Activated CD8-positive, alpha-beta T cell treated with anti-CD3 and anti-CD28 coated beads for 36 hours (primary cell): ENCODE measurements at places on chromosomes 5 and 9. TPM values are rescaled to one million over a fixed set of nuclear protein-coding genes. Genes with fewer than 3 reads are reported as not detected.
A peak's percentile ranks its signal among the peaks of the same experiment; 100 is the strongest.

- no peaks in the 10 kb centered on the region for H3K27me3 ChIP-seq
- H3K4me1 ChIP-seq, result peaks cover 41% of the 10 kb centered on the region
- no peak for DNase-seq
These were observed 11.7 kb downstream of the STX17 start for GRCh38 chr9:99918134-99918533.

DNA sequence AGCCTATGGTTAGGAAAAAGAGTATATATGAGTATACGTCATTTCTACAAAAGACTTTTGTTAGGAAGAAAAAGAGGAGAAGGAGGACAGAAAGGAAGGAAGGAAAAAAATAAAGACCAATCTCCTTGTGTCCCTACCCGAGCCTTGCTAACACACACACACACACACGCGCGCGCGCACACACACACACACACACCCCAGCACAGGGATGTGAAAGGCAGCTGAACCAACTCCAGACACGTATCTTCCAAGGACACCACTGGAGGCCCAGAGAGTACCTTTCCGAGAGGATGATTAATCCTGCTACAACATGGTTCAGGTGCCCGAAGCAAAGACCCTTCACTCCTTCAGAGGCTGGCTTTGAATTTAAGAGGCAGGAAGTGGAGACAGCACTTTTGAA lies 56.9 kb upstream of the GALNT10 start:
- H3K27me3 ChIP-seq, result peaks cover 1% of the 10 kb centered on the region
- H3K4me1 ChIP-seq, result no peaks in the 10 kb centered on the region
- no peak overlapping the region for H3K4me3 ChIP-seq
- DNase-seq, result no peak
- no peak overlapping the region for H3K27ac ChIP-seq
- no peaks in the 10 kb centered on the region for H3K36me3 ChIP-seq

- H3K4me3 ChIP-seq, result no peak overlapping the region
- H3K27ac ChIP-seq, result no peak overlapping the region
- peak; percentile 14 for DNase-seq
- peaks cover 7% of the 10 kb centered on the region for H3K27me3 ChIP-seq
These were observed 48.0 kb upstream of the DMRT3 start for GRCh38 chr9:928363-929042.

The SUSD3 gene
- total RNA-seq, result 36.7 TPM

GRCh38 chr5:167905919-167906853 lies 385.3 kb upstream of the WWC1 start:
- no peaks in the 10 kb centered on the region for H3K4me1 ChIP-seq
- no peak overlapping the region for H3K27ac ChIP-seq
- H3K27me3 ChIP-seq, result no peaks in the 10 kb centered on the region
- H3K36me3 ChIP-seq, result no peaks in the 10 kb centered on the region

The LOX gene
- not detected for total RNA-seq

The CDKN2B gene
- total RNA-seq, result not detected

GRCh38 chr9:95104980-95105379 lies 212.5 kb downstream of the FANCC start:
- H3K4me3 ChIP-seq, result no peak overlapping the region
- H3K27ac ChIP-seq, result no peak overlapping the region
- no peak for DNase-seq
- no peaks in the 10 kb centered on the region for H3K27me3 ChIP-seq

- DNase-seq, result no peak
- no peak overlapping the region for H3K4me3 ChIP-seq
- peaks cover 6% of the 10 kb centered on the region for H3K4me1 ChIP-seq
These were observed 16.4 kb upstream of the FLT4 start for GRCh38 chr5:180665682-180666404.

GRCh38 chr5:40025586-40025985 lies 600.8 kb upstream of the DAB2 start:
- H3K36me3 ChIP-seq, result no peaks in the 10 kb centered on the region
- peaks cover 2% of the 10 kb centered on the region for H3K4me1 ChIP-seq
- H3K27ac ChIP-seq, result no peak overlapping the region
- no peak for DNase-seq
- no peak overlapping the region for H3K4me3 ChIP-seq

DNA sequence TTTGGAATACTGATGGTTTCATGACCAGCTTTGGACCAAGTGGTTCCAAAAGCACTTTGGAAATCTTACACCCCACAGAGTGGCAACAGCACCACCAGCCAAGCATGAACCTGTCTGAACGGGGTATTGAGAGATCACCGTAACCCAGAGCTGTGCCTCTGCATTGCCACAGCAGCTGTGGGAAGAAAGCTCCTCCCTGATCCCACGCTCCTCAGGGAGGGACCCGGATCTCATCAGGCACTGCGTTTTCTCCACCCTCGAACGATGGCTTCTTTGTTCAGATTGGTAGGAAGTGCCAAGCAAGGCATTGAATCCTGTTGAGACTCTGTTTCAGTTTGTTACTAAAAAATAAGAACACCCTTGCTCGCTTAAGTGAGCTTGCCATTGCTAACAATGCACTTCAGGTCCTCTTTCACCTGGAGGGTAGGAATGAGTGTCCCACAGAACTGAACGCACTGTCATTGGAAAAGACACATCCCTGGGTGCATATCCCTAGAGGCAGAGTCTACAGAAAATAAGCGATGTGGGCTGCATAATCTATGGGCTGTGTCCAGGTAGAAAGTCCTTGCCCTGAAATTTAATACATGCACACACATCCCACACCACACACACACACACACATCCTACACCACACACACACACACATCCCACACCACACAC lies 118.0 kb upstream of the ICE1 start:
- H3K4me1 ChIP-seq, result no peaks in the 10 kb centered on the region
- no peak overlapping the region for H3K27ac ChIP-seq
- H3K4me3 ChIP-seq, result no peak overlapping the region
- H3K27me3 ChIP-seq, result no peaks in the 10 kb centered on the region
- DNase-seq, result no peak

GRCh38 chr9:69961843-69962242 lies 81.8 kb upstream of the MAMDC2 start:
- peaks cover 12% of the 10 kb centered on the region for H3K27me3 ChIP-seq
- H3K36me3 ChIP-seq, result no peaks in the 10 kb centered on the region
- no peak overlapping the region for H3K4me3 ChIP-seq
- H3K27ac ChIP-seq, result no peak overlapping the region

The C6 gene
- not detected for total RNA-seq

DNA sequence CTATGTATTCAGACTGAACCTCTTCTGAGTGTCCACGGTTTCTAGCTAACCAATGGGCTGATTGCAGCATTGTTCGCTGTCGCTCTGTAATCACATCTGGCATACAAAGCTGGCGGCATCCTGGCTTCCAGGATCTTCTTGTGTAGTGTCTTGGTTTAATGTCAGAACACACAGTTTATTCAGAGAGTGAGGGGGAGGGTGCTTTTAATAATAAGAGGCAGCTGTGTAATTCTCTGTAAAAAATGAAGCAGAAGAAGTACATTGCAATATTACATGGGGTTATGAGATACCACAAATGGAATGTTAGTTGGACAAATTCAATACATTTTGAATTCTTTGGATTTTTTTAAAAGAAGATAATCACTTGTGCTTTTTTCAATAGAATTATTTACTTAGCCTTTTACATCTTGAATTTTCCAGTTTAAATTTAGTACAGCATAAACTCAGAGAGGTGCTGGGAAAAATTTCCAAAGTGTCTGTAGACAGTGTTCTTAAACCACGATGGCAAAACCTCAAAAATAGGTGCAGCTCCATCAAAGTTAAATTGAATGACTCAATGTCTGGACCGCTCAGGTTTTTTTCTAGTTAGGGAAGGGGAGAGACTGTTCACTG lies 206.0 kb downstream of the PCSK1 start:
- peaks cover 23% of the 10 kb centered on the region for H3K27me3 ChIP-seq
- H3K27ac ChIP-seq, result no peak overlapping the region
- H3K4me1 ChIP-seq, result no peaks in the 10 kb centered on the region
- no peak overlapping the region for H3K4me3 ChIP-seq
- no peaks in the 10 kb centered on the region for H3K36me3 ChIP-seq

- no peak for DNase-seq
- no peaks in the 10 kb centered on the region for H3K27me3 ChIP-seq
- H3K4me1 ChIP-seq, result peaks cover 67% of the 10 kb centered on the region
- peak overlapping the region; percentile 97 for H3K27ac ChIP-seq
- H3K4me3 ChIP-seq, result no peak overlapping the region
These were observed 208.5 kb downstream of the ARHGAP26 start for GRCh38 chr5:142978726-142979125.

GRCh38 chr5:149118463-149118862 lies 22.8 kb upstream of the ABLIM3 start:
- H3K36me3 ChIP-seq, result no peaks in the 10 kb centered on the region
- H3K27me3 ChIP-seq, result peaks cover 18% of the 10 kb centered on the region
- no peak overlapping the region for H3K27ac ChIP-seq
- H3K4me3 ChIP-seq, result no peak overlapping the region

DNA sequence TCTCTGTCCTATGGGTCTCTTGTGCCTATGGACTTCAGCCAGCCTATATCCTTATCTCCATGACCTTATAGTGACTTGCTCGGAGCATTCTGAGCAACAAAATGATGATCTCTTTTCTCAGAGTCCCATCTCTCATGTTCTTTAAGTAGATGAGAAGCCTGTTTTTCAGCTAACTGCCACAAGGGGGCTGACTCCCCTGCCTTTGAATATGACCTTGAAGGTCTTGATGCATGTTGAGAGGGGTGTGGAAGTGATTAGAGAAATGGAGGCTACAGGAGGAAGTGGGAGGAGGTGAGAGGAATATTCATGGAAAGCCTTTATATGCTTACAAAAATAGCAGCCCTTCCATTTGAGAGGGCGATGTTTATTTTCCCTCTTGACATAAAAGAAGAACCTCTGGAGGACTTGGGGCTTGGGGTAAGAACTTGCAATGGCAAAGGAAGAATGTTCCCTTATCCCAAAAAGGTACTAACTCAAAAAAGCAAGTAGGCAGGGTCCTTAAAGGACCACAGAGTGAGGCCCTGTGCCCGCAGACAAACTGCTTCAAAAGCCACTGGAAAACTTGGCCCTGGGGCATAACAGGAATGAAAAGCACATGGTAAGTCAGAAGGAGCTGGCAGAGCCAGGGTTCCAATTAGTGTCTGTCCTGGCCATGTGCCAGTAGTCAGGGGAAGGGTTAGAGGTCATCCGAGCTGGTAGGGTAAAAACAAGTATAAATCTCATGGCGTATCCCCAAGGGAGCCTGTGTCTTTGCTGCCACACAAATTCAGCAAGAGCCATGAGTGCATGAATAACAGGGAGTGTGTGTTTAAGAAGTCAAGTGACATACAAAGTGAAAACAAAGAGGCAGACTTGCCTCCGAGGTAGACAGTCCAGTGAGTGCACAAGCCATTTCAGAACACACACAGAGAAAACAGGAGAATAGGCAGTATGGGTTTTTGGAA lies 39.1 kb downstream of the FGD3 start:
- peak; percentile 72 for DNase-seq
- H3K27me3 ChIP-seq, result no peaks in the 10 kb centered on the region
- peak overlapping the region; percentile 91 for H3K27ac ChIP-seq
- peaks cover 84% of the 10 kb centered on the region for H3K36me3 ChIP-seq
- H3K4me1 ChIP-seq, result peaks cover 76% of the 10 kb centered on the region
- no peak overlapping the region for H3K4me3 ChIP-seq

GRCh38 chr5:111513131-111513520 lies 791 bp upstream of the STARD4 start:
- H3K4me1 ChIP-seq, result peaks cover 46% of the 10 kb centered on the region
- peak overlapping the region; percentile 92 for H3K4me3 ChIP-seq
- peaks cover 24% of the 10 kb centered on the region for H3K36me3 ChIP-seq
- H3K27me3 ChIP-seq, result no peaks in the 10 kb centered on the region
- DNase-seq, result peak; percentile 90

- DNase-seq, result no peak
- no peaks in the 10 kb centered on the region for H3K4me1 ChIP-seq
- H3K27ac ChIP-seq, result no peak overlapping the region
- no peaks in the 10 kb centered on the region for H3K36me3 ChIP-seq
- peaks cover 7% of the 10 kb centered on the region for H3K27me3 ChIP-seq
These were observed 57.8 kb upstream of the RAI14 start for GRCh38 chr5:34598177-34598794.

The GPR21 gene
- 0.45 TPM for total RNA-seq

DNA sequence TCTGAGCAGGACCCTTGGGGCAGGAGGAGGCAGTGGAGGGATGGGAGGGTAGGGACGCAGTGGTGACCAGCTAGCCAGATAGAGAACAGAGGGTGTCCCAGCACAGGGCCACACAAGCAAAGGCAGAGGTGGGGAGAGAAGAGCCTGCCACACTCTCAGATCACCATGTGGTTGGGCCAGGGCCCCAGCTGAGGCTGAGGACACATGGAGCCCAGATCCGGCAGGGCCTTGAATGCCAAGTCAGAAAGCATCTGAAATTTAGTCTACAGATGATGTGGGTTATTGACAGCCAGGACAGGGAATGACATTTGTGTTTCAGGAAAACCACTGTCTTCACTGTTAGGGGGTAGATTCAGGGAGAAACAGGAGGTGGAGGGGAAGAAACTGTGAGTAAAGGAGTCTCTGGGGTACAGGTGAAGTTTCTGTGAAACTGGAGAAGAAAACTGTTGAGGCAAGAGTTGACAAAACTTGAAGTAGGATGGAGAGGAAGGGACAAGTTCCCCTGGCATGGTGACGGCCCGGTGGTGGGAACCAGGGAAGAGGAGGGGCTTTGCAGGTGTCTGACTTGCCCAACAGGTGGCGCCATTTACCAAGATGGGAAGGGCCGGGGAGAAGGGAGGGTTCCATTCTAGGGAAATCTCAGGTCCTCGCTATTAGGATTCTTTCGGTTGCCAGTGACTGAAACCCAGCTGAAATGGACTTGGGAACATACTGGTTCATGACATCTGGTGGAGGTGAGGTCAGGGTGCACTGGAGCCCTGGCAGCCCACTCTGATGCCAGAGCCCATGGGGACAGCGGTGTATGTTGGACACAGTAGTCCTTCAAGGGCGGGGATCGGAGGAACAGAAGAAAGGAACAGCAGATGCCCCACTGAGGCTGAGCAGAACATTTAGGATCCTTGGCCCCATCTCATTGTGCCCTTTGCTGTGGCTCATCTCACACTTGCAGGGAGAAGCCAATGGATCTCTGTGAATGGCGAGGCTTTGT lies 100.1 kb downstream of the KCNIP1 start:
- H3K4me1 ChIP-seq, result peaks cover under 1% of the 10 kb centered on the region
- H3K27me3 ChIP-seq, result peaks cover 21% of the 10 kb centered on the region
- H3K36me3 ChIP-seq, result no peaks in the 10 kb centered on the region
- no peak overlapping the region for H3K4me3 ChIP-seq

DNA sequence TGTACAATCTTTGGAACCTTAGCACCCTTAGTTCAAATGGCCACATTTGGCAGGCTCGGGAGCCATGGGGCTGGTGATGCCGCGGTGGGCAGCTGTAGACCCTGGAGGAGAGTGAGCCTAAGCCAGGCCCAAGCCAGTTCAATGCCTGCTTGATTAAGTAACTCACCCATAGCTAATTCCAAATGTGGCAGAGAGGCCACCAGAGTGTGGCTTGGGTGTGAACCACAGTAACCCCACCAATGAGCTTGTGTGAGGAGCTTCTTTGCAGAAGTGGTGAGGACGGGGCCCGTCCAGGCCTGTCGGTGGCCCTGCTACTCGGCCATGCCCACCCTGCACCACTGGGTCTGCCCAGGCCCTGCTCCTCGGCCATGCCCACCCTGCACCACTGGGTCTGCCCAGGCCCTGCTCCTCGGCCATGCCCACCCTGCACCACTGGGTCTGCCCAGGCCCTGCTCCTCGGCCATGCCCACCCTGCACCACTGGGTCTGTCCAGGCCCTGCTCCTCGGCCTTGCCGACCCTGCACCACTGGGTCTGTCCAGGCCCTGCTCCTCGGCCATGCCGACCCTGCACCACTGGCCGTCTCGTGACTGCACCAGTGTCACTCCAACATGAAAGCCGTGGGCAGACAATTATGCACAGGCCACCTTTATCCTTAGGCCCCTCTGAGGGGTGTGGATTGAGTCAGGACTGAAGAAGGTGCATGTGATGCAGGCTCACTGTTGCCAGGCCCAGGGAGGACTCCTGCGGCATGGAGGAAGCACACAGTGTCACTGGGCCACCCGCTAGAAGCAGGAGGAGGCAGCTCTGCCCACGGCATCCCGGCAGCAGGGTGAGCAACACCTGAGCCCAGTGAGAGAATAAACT lies 75.4 kb downstream of the MRPL36 start:
- no peak overlapping the region for H3K4me3 ChIP-seq
- H3K4me1 ChIP-seq, result no peaks in the 10 kb centered on the region
- peaks cover 16% of the 10 kb centered on the region for H3K27me3 ChIP-seq
- H3K36me3 ChIP-seq, result no peaks in the 10 kb centered on the region
- H3K27ac ChIP-seq, result no peak overlapping the region
